Testis (tissue), 5 donors: ENCODE measurements at places on chromosomes 11 and 22.
A peak's percentile ranks its signal among the peaks of the same experiment; 100 is the strongest.

DNA sequence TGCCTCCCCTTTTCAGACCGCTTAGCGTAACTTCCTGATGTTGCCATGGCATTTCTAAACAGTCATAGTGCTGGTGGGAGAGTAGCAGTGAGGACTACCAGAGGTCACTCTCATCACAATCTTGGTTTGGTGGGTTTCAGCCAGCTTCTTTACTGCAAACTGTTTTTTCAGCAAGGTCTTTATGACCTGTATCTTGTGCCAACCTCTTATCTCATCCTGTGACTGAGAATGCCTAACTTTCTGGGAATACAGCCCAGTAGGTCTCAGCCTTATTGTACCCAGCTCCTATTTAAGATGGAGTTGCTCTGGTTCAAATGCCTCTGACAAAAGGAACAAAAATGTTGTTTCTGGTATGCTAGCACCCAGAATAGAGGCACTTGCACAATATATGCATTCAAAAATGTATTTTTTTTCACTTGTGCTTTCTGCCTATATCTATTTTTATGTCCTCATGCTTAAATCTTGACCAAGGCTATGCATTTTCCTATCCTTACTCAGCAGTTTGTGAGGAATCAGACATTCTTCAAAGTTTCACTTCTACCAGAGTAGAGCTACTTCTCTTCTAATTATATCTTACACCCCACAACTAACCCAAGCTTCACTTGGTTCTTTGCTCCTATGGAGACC is 16.1 kb upstream of the OR51M1 start:
- no peak for DNase-seq

DNA sequence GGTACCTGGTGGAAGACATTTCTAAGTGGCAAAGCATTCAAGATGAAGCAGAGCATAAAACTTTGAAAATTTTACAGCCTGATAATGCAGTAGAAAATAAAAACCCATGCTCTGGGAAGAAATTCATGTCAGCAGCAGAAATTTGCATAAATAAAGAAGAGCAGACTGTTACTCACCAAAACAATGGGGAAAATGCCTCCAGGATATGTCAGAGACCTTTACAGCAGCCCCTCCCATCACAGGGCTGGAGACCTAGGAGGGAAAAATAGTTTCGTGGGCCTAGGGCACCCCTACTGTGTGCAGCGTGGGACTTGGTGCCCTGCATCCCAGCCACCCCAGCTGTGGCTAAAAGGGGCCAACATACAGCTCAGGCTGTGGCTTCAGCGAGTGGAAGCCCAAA is 5.4 kb upstream of the DKK3 start:
- DNase-seq: no peak

- no peak for DNase-seq
Observed at GRCh38 chr11:72007089-72007476, 8.4 kb downstream of the IL18BP start.

GRCh38 chr11:5507177-5507932 is 2.4 kb downstream of the UBQLN3 start:
- no peak for DNase-seq

- DNase-seq: peak; percentile 12
Observed at GRCh38 chr11:199782-200181, 6.9 kb downstream of the SCGB1C1 start.

DNA sequence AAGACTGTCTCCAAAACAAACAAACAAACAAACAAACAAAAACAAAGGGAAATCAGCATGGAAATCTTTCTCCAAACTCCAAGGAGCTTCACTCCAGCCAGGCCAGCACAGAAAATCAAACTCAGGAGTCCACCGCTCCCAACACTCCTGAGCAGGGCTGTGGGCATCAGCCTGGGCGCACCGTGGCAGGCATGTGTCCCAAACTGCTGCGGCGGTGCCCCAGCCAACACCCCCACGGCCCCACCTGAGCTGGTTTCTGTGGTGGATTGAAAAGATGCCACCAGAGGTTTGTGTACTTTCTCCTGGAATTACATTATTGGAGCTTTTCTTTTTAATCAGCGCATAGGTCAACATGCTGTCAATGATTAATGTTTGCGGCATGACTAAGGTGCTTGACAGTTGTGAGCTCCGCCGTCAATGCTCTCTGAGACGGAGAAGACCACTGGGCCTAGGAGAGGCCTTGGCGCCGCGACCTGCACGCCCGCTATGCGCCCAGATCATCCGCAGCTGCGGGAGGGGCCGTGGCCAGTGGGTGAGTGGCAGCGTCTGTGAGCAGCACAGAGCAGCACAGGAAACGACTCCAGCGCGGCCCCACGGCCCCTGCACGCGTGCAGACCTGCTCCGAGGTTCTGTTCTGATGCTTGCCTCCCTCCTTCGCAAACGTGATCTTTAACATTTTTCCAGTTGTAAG is 18.1 kb downstream of the DRD4 start:
- no peak for DNase-seq

GRCh38 chr11:34366522-34366921 is 8.7 kb upstream of the ABTB2 start:
- DNase-seq: no peak

GRCh38 chr11:33045551-33046255 is 6.3 kb downstream of the TCP11L1 start:
- no peak for DNase-seq

DNA sequence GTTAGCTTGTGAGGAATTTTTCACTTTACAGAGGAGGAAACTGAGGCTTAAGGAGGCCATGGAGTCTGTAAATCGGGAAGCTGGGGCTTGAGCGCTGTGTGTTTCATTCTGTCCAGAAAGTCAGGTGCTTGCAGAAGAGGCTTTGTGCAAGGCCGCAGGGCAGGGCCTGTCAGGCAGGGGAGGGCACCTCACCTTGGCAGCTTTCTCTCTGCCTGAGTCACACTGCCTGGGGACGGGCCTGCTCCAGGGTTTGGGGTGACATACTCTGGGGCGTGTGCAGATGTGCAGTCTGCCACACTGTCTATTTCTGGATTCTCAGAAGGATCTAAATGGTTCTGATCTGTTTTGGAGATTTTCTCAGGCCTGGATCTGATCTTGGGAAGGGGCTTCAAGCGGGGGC is 8.4 kb downstream of the INCENP start:
- DNase-seq: no peak

- no peak for DNase-seq
Observed at GRCh38 chr11:80873310-80873999, 1432.6 kb upstream of the TENM4 start.

DNA sequence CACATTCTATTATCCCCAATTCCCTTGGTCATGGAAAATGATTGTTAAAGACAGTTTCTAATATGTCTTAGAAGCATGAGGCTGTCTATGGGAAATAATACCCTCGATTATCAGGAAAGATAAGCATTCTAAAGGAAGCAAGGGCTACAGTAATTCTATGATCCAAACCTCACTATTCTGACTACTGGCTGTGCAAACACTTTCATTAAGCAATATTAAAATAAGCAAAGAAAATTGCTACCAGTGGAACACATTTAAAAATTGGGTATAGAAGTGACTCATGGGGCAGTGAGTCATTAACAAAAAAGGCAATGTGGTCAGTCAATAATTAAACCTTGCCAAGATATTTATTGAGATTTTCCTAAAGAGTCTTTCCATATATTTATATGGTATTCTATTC is 1415.2 kb upstream of the TENM4 start:
- no peak for DNase-seq

DNA sequence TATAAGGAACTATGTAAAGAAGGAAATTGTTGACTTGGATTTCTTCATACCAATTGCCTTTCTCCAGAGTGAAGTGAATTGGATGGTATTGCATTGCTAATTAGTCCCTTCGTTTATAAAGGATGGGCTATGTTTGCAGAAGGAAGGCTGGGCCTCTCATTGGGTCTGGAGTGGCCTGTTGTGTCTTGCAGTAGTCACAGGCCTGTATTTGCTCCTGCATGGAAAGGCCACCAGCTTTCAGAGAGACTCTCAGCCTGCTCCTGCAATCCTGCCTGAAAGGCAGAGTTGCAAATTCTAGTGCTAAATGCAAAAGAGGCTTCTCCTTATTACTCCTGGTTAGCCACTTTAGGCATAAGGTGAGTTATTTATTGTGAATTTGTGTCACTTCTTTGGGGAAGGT is 103.8 kb downstream of the EXT2 start:
- DNase-seq: no peak

- DNase-seq: peak; percentile 55
Observed at GRCh38 chr11:34915136-34916014, 804 bp downstream of the APIP start.

- no peak for DNase-seq
Observed at GRCh38 chr22:49668402-49668801, 159.3 kb downstream of the BRD1 start.

DNA sequence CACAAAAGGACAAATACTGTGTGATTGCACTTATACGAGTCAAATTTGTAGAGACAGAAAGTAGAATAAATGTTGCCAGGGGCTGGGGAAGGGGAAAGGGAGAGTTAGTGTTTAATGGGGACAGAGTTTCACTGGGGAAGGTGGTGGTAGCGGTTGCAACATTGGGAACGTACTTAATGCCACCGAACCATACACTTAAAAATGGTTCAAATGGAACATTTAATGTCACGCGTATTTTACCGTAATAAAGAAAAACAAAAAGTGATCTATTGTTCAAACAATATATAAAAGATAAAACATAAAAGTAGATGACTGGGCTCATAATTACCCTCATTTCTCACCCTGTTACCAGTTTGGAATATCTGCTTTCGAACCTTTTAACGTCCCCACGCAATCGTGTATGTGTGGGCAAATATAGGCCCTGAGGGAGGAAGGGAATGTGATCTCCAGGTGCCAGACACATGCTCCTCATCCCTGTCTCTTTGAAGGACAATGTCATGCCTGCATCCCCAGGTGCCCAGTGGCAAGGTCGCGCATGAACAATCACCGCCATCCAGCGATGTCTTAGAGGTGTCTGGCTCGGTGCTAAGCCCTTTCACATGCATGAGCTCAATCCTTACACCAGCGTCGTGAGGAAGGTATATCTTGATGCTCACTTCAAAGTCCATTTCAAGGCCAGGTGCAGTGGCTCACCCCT is 35.3 kb downstream of the LIF start:
- DNase-seq: no peak

- DNase-seq: no peak
Observed at GRCh38 chr11:120832481-120833238, 191.2 kb upstream of the TBCEL start.

GRCh38 chr22:25970374-25970911 is 198.8 kb upstream of the SEZ6L start:
- DNase-seq: no peak

- no peak for DNase-seq
Observed at GRCh38 chr22:17774206-17774925, at the start of gene BID. TSS of gene BID (minus strand) at chr22:17774469. CDS start at chr22:17750116, 24,353 bp downstream.

GRCh38 chr11:64996327-64996709 is 453 bp downstream of the BATF2 start:
- no peak for DNase-seq

- DNase-seq: no peak
Observed at GRCh38 chr11:90447618-90448017, 224.8 kb upstream of the CHORDC1 start.

GRCh38 chr11:6864438-6864837 is 1.6 kb downstream of the OR10A2 start:
- DNase-seq: no peak

DNA sequence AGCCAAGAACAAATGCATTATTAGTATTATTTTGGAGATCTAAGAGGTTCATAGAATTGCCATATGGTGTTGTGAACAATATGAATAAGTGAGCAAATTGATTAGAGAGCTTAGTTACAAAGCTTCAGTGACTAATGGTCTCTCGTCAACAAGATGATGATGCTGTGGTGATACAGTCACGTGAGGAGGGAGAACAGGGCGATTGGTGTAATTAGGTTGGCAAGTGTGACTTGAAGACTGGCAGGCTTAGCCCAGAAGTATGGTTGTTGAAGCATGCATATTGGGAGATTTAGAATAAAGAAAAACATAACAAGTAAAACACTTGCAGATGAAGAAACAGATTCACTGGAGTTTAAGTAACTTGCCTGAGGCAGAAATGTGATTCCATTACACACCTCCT is 100.6 kb upstream of the SORL1-AS1 start:
- DNase-seq: no peak

GRCh38 chr11:4087551-4087950 is 7.0 kb upstream of the RRM1 start:
- no peak for DNase-seq

- no peak for DNase-seq
Observed at GRCh38 chr22:19405133-19405532, 26.4 kb downstream of the HIRA start.

GRCh38 chr11:74681686-74682651 is 49.3 kb downstream of the CHRDL2 start:
- DNase-seq: no peak

- no peak for DNase-seq
Observed at GRCh38 chr11:1344056-1344635, 34.7 kb upstream of the TOLLIP start.

- no peak for DNase-seq
Observed at GRCh38 chr11:35974882-35975589, 31.2 kb downstream of the LDLRAD3 start.

GRCh38 chr11:107991868-107992414 is 16.8 kb upstream of the CUL5 start:
- DNase-seq: no peak

- DNase-seq: no peak
Observed at GRCh38 chr11:13262096-13262495, 15.5 kb upstream of the BMAL1 start.

DNA sequence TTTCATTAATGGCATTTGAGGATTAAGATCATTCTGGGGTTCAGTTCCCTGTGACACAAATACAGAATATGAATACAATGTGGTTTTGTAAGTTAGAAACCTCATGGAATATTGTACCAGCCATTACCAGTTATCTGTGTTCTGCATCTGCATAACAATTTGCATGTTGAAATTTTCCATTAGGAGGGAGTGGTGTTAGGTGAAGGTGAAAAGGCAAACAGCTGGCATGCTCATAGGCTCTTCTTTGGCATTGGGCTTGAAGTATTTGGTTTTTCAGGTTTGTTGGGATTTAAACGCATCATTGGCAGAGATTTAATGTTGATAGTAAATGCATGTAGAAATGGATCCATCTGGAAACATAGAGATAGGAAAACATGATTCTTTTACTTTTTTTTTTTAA is 18.6 kb downstream of the RTN3 start:
- no peak for DNase-seq

DNA sequence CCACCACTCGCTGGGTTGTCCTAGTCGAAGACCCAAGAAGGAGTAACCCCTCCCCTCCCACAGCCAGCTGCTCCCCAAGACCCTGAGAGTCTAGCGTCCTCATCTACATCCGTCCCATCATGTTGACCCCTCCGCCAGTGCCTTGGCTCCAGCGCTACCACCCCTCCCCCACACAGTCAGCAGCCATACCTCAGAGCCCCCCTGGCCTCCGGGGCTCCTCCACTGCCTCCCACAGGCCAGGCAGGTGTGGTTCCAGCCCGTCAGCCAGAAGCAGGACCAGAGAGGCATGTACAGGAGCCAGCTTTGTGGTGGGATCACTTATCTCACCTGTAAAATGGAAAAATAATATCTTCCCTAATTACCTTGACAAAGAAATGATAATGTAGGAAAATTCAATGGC is 51.5 kb upstream of the PHF21B start:
- no peak for DNase-seq

- DNase-seq: peak; percentile 76
Observed at GRCh38 chr11:130897262-130898182, 18.8 kb downstream of the SNX19 start.

GRCh38 chr11:32341620-32342613 is 93.4 kb downstream of the WT1 start:
- no peak for DNase-seq
